ENCODE measurements at places on chromosomes 7 and 10.

DNA sequence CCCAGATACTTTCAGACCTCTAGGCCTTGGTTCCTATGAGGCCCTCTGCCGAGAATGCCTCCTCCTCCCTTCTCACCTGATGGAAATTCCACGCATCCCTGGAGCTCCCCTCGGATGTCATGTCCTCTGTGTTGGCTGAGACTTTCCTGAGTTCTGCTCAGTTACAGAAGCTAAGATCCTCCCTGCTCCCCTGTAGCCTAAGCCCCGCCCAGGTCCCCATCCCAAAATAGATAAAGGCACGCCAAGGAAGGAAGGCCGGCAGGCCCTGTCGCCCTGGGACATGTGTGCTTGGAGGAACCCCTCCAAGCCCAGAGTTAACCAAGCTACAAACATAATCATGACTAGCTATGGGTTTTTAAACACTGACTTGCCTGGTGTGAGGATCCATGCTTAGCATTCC is 123.5 kb downstream of the SORBS1 start:
- DNase-seq: no peak

DNA sequence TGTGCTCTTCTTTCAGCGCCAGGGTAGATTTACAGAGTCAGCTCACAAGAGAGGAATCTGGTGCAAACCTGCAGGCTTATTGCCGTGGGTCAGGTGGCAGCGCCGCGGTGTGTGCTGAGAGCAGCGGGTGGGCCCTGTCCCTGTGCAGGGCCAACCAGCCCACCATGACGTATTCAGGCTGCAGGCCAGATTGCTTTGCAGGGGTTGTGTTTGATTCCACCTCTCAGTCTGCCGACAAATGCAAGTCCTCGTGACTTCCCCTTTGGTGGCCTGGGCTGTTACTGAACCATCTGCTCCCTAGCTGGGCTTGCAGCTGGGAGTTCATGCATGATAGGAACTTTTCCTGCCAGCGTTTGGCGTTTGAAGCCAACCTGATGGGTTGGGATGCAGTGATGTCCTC is 66.7 kb upstream of the LEP start:
- peak; percentile 77 for DNase-seq

DNA sequence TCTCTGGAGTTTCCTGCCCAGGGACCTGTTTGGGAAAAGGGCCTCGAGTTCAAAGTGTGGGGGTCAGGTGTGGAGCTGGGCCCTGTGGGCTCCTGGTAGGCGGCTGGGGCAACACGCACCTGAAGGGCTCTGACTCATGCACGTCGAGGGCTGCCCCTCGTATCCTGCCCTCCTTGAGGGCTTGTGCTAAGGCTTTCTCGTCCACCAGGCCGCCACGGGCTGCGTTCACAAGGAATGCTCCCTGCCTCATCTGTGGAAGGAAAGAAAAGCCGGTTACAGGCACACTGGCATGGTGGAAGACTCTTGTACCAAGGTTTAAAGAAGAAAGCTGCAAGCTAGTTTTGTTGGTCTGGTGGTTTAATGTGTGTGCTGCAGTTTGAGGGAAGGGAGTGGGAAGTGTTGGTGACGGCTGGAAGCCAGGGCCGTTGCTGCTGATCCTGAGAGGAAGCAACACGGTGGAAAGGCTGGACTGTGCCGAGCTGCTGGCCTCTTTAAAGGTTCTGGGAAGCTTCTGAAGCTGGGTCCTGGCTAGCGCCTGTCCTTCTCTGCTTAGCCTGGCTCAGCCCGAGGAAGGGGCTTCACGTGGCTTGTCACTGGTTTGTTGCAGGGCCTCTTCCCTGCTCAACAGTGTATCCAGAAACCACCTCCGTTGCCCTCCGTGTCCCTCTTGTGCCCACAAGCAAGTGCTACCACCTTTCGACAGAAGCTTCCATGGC is 52.0 kb downstream of the ZRANB1 start:
- DNase-seq: no peak

DNA sequence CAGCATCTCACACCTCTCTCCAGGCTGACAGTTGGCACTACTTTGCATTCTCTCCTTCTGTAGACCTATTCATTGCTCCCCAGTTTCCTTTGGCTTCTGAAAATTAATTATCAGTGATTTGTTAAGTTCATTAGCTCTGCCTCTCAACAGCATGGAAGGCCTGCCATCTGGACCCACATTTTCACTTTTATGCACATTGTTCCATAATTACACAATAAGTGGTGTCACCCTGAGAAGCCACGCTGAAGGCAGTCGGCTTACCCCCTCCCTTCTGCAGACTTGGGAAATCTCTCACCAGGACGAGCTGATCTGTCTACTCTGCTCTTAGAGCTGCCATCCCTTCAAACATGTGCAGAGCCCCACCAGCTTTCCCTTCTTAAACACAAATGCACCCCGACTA is 64.7 kb downstream of the SLIT1 start:
- no peak for DNase-seq

DNA sequence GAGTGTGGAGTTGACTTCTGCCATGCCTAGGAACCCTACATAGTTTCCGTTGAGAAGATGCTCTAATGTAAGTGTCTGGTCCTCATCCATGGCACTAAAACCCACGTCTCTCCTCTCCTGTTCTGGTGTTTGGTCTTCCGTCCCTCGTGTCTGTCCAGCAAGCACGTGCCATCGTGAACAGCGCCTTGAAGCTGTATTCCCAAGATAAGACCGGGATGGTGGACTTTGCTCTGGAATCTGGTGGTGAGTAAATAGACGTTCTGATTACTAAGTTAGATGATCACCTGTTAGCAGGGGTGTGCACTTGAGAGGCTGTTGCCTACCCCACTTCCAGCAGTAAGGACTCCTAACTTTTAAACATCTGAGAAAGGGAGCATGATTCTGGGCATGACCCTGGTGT is 15.1 kb upstream of the GET4 start:
- DNase-seq: no peak

DNA sequence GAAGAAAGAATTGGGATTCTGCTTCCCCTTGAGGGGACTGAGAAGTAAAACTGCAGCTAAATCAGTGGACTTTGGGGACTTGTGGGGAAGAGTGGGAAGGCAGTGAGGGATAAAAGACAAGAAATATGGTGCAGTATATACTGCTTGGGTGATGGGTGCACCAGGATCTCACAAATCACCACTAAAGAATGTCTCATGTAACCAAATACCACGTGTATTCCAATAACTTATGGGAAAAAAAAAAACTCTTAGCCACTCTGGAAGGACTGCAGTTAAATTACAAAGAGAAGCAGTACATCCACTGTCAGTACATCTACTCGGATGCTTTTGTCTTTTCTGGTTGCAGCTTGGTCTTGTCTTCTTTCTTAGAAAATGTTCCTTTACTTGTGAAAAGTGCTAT is 27.4 kb upstream of the GOT1 start:
- no peak for DNase-seq

DNA sequence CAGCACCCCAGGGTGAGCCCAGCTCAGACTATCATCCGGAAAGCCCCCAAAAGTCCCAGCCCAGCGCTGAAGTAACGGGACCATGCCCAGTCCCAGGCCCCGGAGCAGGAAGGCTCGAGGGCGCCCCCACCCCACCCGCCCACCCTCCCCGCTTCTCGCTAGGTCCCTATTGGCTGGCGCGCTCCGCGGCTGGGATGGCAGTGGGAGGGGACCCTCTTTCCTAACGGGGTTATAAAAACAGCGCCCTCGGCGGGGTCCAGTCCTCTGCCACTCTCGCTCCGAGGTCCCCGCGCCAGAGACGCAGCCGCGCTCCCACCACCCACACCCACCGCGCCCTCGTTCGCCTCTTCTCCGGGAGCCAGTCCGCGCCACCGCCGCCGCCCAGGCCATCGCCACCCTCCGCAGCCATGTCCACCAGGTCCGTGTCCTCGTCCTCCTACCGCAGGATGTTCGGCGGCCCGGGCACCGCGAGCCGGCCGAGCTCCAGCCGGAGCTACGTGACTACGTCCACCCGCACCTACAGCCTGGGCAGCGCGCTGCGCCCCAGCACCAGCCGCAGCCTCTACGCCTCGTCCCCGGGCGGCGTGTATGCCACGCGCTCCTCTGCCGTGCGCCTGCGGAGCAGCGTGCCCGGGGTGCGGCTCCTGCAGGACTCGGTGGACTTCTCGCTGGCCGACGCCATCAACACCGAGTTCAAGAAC is 1.1 kb downstream of the VIM start:
- DNase-seq: peak; percentile 95

DNA sequence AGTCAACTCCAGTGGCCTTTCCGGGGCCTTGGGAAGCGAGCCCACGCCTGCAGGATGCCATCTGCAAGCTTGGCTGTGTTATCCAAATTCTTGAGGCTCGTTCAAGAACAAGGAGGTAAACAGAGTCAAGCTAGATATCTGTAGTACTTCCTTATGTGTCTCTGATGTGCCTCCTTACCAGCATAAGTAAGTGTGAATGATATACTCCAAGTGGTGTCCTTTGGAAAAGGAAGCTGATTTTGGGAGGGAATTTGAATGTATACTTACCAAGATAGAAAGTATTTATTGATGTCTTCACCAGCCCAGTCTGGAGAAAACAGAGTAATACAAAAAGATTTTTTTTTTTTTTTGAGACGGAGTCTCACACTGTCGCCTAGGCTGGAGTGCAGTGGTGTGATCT is 372.3 kb upstream of the GALNT17 start:
- DNase-seq: no peak

DNA sequence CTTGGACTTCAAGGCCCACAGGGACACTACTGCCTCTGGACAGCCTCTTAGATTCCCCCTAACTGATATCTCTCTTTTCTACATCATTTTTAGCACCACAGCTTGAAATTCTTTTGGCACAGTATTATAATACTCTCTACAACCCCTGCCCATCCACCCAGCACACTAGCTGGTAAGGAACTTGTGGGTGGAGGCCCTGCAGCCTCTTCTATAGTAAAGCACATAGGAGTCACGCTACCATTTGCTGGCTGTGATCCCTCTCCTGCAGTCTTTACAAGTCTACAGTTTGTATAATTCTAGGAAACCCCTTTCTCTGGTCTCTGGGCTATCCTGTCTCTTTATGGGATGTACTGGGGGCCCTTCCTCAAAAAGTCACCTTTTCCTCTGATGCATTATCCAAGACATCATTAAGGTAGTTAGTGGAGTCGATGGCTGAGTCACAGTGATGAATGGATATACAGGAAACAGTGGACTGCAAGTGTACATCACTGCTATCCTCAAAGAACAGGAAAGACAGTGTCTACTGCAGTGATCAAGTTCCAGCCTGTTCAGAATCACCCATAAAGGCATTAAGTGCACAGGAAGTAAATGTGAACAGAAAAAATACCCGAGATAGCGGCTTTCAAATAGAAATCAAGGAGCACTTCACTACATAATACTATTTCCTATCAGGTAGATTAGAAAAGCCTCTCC is 54.4 kb downstream of the STK17A start:
- no peak for DNase-seq

DNA sequence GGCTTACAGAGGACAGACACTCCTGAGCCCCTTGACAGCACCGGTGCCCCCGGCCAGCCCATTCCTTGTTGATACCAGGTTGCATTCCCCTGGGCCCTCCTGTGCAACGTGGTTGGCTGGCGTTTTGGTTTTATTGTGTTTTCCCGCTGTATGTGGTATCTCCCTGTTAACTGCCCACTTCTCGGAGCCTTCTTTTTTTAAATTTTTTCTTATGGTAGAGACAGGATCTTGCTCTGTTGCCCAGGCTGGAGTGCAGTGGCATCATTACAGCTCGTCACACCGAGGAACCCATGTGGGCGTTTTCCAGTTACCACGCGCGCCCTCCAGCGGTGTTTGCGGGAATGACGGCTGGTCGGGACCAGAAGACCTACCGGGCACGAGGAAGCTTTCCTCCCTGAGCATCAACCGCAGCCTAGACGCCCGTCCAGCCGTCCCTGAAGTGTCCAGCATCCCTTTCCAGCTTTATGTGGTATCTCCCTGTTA is 16.9 kb upstream of the ZFAND2A start:
- peak; percentile 87 for DNase-seq

GRCh38 chr10:84155521-84155920 is 16.2 kb downstream of the GHITM start:
- DNase-seq: no peak

- no peak for DNase-seq
Observed at GRCh38 chr7:55245271-55245723, 119.8 kb upstream of the LANCL2 start.

DNA sequence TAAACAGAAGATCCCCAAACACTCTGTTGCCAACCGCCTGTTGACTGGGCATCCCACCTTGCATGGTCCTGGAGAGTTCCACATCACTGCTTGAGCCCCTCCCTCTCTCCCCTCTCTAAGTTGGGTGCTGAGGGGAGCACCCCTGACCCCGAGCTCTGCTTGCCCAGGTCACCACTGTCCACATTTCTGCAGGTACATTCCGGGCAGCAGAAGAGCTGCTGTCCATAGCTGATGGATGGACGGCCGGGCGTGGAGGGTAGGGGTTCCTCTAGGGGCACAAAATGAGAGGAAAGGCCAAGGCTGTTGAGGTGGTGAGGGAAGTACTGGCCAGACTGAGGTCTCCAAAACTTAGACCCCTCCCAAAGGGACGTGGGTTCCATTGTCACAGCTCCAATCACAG is 227.4 kb upstream of the PPP2R2D start:
- no peak for DNase-seq

- peak; percentile 74 for DNase-seq
Observed at GRCh38 chr10:116765648-116766081, 23.3 kb upstream of the HSPA12A start.

GRCh38 chr7:117715784-117716445 is 157.3 kb downstream of the CTTNBP2 start:
- peak; percentile 39 for DNase-seq

DNA sequence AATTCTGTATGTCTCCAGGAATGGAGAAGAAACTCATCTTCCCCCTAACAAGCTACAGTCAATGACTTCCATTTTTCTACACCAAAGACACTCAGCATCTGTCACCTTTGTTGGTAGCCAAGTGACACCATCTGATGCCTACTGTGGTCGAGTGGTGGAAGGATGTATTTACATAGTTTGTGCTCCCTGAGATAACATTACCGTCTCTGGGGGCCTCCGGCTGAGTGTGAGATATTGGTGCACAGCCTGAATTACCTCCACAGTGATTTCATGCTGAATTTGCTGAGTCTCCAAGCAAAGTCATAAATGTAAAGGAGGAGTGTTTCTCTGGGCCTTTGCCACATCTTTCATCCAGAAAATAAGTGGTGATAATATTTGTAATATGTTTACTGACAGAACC is 114.0 kb downstream of the GRID1 start:
- no peak for DNase-seq

GRCh38 chr7:105803429-105803736 is 73.0 kb downstream of the ATXN7L1 start:
- DNase-seq: no peak

GRCh38 chr10:24854256-24854655 is 98.2 kb downstream of the PRTFDC1 start:
- DNase-seq: no peak

- DNase-seq: no peak
Observed at GRCh38 chr7:143247372-143247771, 15.9 kb upstream of the GSTK1 start.

- DNase-seq: no peak
Observed at GRCh38 chr10:14150526-14150925, 180.2 kb downstream of the FRMD4A start.

- no peak for DNase-seq
Observed at GRCh38 chr10:122044045-122044661, 55.2 kb downstream of the TACC2 start.

DNA sequence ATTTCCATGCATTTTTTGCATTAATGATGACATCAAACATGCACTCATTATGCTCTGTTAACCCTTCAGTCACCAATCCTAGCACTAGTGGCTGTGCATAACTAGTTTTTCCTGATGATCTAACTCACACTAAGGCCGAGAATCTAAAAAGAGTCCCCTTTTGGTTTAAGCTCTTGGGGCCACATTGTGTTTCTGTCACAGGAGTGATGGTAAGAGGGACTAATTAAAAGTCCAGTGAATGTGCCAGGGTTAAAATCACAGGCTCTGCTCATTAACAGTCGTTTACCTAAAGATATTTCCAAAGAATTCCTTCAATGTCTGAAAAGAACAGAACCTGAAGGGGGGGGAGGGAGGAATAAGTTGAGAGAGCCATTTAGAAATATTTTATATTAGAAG is 359.0 kb upstream of the ANKRD30A start:
- DNase-seq: no peak

Measured in suppressor macrophage (primary cell).